NCI-H1092 treated with DMSO at 0.1 percent for 48 hours (cell line): ENCODE measurements at places on chromosomes 5 and 9.

DNA sequence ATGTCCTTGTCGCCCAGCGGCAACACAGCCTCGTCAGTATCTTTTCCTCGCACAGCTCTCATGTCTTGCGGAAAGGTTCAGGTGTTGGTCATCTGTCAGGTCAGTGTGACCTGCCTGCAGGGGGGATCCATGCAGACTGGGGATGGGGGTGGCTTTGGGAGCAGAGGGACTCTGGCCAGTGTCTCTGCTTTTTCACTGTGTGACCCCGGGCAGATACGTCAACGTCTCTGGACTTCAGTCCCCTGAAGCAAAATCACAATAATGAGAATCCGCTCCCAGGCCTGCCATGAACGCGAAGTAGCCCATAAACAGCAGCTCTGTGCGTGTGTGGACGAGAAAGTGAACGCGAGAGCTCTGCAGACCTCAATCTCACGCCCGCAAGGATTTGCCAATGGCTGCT, 75.7 kb upstream of the FCN1 start:
- no peak for DNase-seq

- DNase-seq, result no peak
Measured at GRCh38 chr5:39740404-39740803, 315.6 kb upstream of the DAB2 start.

GRCh38 chr9:120736881-120737280, 22.6 kb upstream of the MEGF9 start:
- no peak for DNase-seq

GRCh38 chr5:79109527-79110492, 1.8 kb upstream of the BHMT start:
- no peak for DNase-seq

GRCh38 chr9:112854657-112855056, 36.0 kb downstream of the SLC46A2 start:
- DNase-seq, result no peak

DNA sequence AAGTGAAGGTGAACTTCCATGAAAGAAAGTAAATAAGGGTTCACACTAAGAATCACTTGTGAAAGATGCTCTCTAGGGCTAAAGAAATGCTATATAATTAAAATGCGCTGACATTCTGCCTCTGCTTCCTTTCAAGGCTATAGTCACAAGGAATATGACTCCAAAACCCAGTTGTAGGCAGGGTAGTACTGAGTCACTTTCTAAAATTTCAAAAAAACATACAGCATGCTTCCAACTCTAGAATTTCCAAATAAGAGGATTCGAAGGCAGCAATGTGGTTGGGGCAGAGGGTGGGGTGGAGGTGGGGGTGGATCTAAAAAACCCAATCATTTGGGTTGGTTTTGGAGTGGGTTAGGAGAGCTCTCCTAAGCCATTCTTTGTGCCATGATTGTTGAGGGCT, 84.6 kb downstream of the HMHB1 start:
- DNase-seq, result no peak

DNA sequence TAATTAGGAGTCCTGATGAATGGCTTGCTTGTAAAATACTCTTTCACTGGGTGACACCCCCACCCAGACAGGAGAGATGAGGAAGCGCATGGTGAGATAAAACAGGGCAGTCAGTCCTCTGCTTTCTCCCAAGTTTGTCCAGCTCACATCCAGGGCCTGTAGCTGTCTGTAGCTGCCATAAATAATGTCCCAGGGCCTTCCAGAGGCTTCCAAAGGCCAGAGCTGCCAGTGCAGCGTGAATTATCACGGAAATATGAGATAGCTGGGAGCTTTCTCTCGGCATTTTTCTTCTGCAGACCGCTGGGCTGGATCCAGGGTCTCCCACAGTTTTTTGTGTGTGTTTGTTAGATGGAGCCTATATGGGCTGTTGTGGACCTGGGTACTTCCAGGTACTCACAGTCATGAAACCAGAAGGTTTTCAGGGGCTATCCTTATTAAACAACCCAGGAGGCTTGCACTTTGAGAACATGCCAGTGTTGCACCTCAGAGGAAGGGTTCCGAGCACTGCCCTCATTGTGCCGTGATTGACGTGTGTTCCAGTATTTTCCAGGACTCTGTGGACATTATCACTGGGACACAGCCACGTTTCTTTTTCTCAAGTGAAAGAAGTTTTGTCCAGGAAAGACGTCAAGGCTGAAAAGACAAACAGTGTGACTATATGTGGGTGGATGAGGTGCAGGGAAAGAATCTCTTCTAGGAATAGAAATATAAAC, 117.5 kb downstream of the FGF1 start:
- DNase-seq, result no peak

DNA sequence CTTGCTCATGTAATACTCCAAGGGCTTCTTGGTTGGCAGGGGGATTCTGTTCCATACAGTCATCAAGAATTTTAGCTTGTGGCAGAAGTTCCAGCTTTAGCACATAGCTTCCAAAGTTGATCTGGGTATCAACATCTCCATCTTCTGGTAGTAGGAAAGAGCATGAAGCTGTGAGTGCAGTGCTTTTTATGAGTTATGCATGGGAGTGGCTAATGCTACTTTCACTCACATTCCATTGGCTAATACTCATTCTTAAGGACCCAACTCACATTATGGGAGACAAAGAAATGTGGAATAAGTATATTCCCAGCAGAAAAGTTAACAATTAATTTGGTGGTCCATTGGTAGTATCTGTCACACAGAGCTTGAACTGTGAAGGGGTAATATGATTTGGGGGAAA, 194.2 kb upstream of the CHD1 start:
- no peak for DNase-seq

GRCh38 chr5:71839096-71839884, 120.2 kb downstream of the CARTPT start:
- no peak for DNase-seq

DNA sequence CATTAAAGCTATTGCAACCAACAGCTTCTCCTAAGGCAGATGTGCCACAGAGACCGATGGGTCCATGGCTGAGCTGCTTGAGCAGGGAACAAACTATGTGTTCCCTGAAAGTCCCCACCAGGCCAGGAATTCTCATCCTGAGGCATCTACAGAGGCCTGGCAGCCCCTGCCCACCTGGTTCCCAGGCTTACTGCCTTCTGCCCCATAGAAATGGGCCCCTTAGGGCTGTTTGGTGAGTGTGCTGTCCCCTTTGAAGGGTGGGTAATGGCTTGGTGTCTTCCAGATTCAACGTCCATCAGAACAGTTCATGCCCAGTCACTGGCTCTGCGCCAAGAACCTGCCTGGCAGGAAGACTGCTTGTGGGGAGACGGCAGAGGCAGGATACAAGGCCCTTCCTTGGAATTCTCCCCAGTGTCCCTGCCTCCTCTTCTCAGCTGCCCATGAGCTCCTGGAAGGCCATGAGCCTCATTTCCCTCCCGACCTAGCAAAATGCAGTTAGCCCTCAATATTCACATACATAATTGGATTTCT, 3.8 kb upstream of the COL27A1 start:
- DNase-seq, result no peak
